ENCODE measurements at places on chromosomes 4 and X.

DNA sequence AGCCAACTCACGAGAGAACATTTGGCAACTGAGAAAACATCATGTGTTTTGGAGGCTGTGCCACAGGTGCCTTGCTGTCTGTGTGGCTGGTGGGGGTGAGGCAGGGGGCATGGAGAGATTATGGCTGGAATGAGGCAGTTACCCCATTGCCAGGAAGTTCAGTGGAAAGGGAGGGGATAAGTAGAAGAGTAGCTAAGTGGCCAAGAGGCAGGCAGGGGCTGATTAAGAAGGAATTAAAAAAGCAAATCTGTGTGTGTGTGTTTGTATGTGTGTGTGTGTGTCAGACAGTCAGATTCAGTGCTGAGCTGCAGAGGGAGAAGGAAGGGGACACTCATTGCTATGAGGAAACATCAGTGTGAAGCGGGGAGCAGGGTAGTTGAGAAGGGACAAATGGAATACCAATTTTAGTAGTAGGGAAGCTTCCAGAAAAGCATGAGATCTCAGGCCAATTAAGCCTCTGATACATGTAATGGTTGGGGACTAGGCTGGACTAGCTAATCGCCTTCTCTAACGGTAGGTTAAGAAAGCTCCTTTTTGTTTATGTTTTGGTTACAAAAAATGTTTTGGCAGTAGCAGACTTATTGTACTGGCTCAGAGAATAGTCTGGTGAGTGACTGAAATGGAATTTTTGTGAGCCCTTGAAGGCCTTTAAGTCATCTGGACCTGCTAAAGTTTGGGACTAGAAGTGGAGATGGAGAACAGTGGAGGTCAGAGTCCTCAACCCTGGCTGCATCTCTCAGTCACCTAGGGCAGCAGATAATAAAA, 18.5 kb downstream of the TMEM164 start:
- no peak for DNase-seq

DNA sequence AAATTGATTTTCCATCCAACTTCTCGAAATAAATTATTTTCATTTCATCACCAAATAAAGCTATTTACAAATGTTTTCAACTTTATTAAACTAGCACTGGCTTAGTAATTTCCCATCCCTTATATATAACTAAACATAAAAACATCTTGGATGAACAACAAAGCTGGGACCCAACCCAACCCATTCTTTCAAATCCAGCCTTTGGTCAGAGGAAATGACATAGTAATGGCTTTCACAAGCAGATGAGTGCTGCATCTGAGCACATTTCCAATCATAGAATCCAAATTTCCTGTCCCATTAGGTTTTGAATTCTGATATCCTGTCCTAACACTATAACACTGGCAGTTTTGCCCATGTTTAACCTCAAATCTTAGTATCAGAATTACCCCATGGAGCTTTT, 7.9 kb upstream of the EMCN start:
- no peak for DNase-seq

DNA sequence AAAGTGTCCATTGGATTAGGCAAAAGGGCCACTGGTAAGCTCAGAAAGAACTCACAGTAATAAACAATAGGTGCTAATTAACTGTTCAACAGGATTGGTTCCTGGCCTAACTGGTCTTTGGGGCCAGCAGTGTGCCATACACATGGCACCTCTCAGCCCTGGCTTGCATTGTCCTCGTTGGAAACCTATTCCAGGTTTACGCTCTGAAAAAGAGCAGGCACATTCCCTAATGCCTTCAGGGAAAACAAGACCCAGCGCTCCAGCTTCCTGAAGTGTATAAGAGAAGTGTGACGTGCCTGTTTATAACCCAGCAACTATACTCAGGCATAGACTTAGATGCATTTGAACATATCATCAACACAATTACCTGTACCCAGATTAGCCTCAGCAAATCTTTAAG, 51.9 kb upstream of the RBM47 start:
- DNase-seq = no peak

GRCh38 chrX:9569876-9570301, 105.0 kb downstream of the TBL1X start:
- no peak for DNase-seq

DNA sequence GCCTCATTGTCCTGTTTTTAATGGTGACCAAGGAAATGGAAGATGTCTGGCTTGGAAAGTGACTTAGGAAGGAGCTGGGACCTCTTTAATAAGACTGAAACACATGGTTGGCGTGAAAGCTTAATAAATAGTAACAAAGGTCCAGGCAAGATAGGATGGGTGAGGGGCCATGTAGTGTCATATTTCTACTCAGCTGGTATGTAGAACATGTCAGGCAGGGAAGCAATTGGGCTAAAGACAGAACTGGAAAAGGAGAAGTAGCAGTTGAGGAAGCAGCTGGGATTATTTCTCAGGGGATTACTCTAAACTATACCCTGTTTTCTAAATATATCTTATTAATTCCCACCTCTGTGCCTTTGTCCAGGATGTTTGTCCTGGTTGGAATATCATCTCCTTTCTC, 18.6 kb downstream of the ITGB1BP2 start:
- DNase-seq = no peak

- DNase-seq = no peak
Measured at GRCh38 chr4:58225460-58225859, 1115.3 kb upstream of the IGFBP7 start.
